ENCODE measurements at places on chromosomes 6 and 20.

- DNase-seq = no peak
Observed at GRCh38 chr6:26575494-26575939, 21.2 kb upstream of the ABT1 start.

DNA sequence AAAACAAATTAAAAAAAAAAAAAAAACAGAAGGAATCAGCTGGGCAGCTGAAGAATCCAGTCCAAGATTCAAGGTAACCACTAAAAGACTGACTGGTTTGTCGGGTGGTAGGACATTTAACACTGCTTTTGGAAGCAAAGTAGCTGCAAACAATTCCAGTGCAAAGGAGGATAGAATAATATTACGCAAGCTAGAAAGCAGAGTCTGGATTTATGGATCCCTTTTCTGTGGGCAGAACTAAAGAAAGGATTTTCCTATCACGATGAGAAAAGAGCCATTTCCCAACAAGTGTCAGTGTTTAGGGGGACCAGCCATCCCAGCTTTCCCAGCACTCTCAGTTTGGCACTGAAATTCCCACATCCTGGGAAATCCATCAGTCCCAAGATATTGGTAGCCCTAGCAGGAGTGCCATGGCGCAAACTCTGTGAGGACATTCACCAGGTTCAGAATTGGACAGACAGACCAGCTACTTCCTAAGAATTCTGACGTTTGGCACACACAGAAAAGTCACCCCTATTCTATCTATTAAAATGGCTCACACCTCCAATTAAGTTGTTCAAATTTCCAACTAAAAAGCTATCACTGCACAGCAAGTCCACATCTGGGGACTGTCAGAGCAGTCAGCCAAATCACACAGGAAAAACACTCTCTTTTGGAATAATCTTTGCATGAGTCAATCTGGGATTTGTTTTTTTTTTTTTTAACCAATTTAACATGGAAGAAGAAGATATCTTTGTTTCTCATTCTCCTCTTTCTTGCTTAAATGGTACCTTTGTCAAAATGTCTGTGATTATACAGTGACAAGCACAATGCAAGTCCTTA lies 356.8 kb upstream of the ARID1B start:
- DNase-seq = no peak

- no peak for DNase-seq
Observed at GRCh38 chr6:104421650-104422049, 438.1 kb downstream of the HACE1 start.

GRCh38 chr6:144155529-144155928 lies 5.2 kb downstream of the STX11 start:
- DNase-seq = no peak

GRCh38 chr6:153210083-153210482 lies 79.0 kb upstream of the RGS17 start:
- DNase-seq = no peak

GRCh38 chr6:116779573-116780164 lies 14.2 kb upstream of the FAM162B start:
- no peak for DNase-seq

DNA sequence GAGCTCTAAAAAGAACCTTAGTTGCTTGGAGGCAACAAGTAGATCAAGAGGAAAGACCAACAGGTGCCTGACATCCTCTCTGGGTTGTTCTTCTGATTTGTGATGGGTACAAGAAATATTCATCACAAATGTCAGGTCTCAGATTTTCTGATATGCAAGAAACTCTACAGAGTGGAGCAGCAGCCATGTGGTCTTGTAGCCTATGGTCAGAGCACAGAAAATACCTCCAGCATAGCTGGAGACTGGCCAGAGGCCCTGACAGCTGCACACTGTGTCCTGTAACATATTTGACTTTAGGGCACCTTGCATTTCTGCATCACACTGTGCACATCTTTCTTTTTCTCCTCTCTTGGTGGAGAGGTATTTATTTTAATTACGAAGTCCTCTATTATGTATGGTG lies 116.3 kb downstream of the GMPR start:
- DNase-seq = no peak

- DNase-seq = no peak
Observed at GRCh38 chr20:33099843-33100538, 20.5 kb downstream of the BPIFB4 start.

DNA sequence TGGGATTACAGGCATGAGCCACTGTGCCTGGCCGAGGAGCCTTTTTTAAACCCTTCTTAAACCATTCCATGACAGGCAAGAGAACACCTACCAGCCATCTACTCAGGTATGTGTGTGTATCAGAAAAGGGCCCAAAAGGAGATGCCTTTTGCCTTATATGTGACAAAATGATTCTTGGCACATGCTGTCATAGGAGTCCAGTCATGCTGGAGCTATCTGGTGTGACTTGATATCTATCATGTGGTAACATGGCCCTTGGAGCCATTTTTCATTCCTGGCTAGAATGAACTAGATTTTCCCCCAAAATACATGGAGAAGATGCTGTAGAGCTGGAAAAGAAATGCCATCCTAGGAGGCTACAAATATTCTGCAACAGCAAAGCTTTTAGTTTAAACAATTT lies 129.1 kb downstream of the DST start:
- DNase-seq = no peak

DNA sequence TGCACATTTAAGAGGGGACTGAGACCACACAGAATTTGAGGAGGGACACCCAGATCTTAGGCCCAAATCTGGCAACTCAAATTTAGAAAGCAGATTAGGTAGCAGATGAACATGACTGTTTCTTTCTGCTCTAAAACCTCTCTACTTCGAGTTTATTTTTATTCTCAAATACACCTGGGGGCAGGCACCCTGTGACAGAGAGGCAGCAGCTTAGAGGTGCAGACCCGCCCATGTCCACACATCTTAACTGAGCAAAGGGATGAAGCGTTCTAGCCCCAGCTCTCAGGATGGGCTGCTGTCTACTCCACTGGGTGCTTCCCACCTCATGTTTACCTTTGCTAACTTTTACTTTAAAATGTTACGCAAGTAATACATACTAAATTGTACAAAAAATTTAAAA lies 125.0 kb downstream of the SLC23A2 start:
- DNase-seq = no peak
